CD4-positive, alpha-beta T cell treated with Interleukin-1 beta for 1 hour (primary cell): ENCODE measurements at places on chromosomes 3 and 15.

- DNase-seq, result no peak
Observed at GRCh38 chr3:65539616-65540015, 499.1 kb downstream of the MAGI1 start.

GRCh38 chr15:45611305-45611704 is 23.5 kb upstream of the SQOR start:
- DNase-seq, result peak; percentile 36

- DNase-seq, result no peak
Observed at GRCh38 chr3:14234251-14235002, 55.8 kb downstream of the LSM3 start.

GRCh38 chr3:15495461-15496340 is 25.8 kb downstream of the COLQ start:
- no peak for DNase-seq

DNA sequence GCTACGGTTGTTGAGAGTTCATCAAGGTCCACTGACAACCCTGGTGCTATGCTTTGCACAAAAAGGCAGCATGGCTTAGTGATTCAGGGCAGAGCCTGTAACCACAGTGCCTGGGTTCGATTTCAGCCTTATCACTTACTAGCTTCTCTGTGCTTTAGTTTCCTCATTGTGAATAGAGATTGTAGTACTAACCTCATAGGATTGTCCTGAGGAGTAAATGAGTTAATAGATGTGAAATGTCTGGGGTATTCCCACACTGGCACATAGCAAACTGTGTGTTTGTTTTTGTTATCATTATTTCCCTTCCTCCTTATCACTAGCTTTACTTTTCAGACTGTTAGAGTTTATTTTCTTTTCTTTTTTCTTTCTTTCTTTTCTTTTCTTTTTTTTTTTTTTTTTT is 16.3 kb downstream of the CRTAP start:
- DNase-seq, result no peak

DNA sequence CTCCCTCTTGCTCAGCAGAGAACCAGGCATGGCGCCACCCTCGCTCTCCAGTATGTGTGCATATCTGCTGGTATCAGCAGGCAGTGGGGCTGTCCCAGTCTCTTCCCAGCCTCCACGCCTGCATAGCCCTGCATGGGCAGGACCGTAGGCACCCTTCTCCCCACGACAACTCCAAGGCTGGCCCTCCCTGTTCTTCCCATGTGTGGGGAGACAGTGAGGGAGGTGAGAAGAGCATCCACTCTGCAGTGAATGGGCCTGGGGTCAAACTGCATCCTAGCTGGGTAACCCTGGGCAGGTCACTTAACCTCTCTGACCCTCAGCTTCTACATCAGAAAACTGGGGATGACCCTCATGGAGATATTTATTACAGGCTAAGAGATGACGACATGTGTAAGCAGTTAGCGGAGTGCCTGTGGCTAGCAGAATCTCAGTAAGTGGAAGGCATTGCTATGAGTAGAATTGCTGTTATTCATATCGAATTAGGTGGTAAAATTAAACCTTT is 13.3 kb upstream of the SSUH2 start:
- DNase-seq, result no peak

- DNase-seq, result peak; percentile 78
Observed at GRCh38 chr3:152471814-152472671, 203.3 kb downstream of the MBNL1 start.
